ENCODE measurements at places on chromosomes 1 and 21.

GRCh38 chr1:156517748-156518147 is 17.2 kb upstream of the MEF2D start:
- DNase-seq = no peak

- no peak for DNase-seq
Observed at GRCh38 chr21:29656504-29657239, 283.1 kb downstream of the GRIK1 start.

GRCh38 chr1:206706298-206706791 is 21.6 kb downstream of the MAPKAPK2 start:
- DNase-seq = no peak

GRCh38 chr21:44793592-44794374 is 7.8 kb downstream of the UBE2G2 start:
- no peak for DNase-seq

DNA sequence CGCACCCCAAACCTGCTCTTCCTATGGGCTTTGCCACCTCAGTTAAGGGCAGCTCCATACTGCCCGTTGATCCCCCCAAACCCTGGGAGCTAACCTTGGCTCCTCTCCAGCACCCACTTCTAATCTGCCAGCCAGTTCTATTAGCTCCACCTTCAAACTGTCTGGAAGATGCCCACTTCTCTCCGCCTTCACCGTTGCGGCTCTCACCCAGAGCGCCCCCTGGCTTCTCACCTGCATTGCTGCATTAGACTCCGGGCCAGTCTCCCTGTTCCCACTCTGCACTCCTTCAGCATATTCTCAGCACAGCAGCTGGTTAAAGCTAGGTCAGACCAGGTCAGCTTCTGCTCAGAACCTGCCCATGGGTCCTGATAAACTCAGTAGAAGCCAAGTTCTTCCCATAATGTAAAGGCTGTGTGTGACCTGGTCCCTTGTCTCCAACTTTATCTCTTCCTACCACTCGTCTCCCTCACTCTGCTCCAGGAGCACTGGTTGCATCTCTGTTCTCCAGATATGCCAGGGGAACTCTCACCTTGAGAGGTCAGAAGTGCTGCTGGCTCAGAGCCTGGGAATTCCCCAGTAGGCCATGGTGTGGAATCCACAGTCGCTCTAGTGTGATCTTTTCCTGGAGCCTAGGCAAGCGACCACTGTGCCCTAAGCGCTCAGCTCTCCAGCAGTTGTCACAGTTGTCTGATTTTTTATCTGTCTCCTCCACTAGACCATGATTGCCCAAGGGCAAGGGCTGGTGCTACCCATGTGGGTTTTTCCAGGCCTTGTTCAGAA is 150.3 kb downstream of the HMGB4 start:
- DNase-seq = no peak

- DNase-seq = no peak
Observed at GRCh38 chr1:33074193-33074945, 6.6 kb upstream of the AZIN2 start.

- no peak for DNase-seq
Observed at GRCh38 chr1:206488466-206488865, 18.2 kb downstream of the IKBKE start.

DNA sequence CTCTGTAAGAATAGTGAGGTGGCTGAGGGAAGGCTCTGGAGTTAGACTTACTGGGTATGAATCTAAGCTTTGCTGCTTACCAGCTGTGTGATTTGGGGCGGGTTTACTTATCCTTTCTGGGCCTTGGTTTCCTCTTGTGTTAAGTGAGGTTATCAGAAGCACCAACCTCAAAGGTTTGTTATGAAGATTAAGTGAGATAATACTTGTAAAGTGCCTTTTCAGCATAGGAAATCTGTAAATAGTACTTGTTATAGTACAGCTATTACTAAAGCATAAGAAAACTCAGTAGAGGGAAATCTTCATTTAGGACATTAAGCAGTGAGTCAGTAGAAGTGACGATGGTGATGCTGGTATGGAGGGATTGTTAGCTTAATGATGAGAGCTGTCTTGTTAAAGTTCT is 12.1 kb downstream of the HHAT start:
- DNase-seq = no peak

GRCh38 chr21:41761211-41761933 is 5.5 kb downstream of the RIPK4 start:
- DNase-seq = no peak

DNA sequence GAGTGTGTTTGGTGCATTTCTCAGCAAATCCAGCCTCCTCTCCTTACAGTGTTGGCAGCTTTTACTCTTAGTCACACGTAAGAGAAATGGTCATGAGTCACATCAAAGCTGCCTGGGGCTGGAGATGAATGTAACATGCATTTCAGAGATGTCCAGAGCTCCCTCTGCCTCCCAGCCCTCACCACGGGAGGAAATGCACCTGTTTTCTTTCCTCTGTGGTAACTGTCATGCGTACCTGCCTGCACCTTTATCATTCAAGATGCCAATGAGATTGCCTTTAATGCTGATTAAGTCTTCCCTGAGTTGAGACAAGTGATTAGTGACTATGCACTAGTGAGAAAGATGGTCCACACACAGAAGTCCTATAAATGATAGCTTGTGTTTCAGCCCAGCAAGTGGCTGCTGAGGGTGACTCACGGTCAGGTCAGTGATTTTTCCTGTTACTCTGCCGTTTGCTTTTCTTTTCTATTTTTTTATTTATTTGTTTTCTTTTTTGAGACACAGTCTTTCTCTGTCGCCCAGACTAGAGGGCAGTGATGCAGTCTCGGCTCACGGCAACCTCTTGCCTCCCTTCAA is 277.3 kb upstream of the FMN2 start:
- DNase-seq = no peak

- no peak for DNase-seq
Observed at GRCh38 chr1:191460234-191460633, 698.0 kb upstream of the RGS18 start.
